Occipital lobe (tissue), 3 donors: ENCODE measurements at places on chromosomes 1 and 21.

DNA sequence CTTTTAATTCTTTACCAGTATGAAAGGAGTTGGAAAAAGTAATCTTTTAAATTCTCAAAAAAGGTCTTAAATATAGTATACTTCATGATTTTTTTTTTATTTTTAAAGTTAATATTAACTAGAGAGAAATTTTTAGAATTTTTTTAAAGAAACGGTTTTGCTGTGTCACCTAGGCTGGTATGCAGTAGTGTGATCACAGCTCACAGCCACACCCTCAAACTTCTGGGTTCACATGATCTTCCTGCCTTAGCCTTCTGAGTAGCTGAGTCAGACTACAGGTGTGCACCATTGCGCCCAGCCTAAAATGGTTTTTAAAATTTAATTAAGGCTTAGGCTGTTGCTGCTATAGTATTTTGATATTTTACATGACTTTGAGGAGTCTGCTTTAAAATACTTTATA, 52.4 kb downstream of the TLCD4 start:
- DNase-seq, result no peak

DNA sequence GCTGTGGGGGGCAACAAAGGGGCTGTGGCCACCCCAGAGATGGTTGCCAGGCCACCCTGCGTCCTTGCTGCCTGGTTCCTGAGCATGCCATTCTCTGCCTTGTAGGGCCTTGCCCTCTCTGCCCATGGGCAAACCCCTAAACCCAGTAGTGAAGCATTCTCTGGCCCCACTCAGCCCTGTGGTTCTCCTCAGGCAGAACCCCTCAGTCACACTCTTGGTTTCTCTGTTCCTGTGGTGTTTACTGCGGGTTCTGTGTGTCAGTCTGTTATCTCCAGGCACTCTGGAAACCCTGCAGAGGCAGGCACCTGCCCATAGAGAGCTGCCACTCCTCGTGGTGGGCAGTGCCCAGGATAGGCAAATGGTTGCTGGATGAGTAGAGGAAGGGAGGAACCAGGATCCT, 41.1 kb upstream of the IL19 start:
- no peak for DNase-seq

- DNase-seq, result no peak
These were observed 4.9 kb downstream of the DNTTIP2 start for GRCh38 chr1:93874025-93874651.

DNA sequence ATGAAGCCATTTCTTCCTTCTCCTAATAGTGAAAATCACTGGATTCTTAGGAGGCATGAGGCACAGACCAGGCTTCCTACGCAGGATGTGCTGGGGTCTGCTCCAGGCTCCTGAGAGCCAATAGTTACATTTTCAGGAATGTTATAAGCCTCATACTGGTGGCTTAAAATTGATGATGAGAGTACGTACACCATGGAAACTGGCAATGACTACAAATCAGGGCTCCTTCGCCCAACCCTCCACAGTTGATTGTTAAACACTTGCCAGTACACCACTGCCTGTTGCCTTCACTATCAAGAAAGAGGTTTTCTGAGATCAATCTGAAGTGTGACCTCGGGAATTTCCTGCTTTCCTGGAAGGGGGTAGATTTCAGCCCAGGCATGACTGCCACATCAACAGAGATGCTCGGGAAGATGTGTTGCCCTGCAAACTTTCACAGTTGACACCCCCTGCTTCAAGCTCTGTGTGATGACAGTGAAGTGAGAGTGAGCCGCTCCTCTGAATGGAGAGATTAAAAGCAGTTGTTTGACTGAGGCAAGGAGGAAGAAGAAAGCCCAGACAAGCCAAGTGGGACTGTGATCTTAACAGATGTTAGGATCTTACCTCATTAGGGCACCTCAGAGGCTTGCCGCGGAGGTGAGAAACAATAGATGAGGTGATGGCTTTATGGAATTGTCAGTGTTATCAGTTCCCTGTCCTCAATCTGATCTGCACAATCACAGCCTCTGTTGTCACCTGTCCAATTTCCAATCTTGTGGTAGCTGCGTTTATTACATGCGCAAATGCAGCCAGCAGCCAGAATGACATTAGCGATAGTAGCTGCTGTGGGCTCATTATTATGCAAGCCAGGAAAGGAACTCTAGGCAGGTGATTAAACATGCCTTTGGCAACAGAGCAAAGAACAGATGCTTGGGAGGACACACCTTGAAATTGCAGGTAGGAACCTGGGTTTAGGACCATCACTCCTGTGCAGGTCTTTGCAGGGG, 277.3 kb downstream of the KAZN start:
- DNase-seq, result no peak

DNA sequence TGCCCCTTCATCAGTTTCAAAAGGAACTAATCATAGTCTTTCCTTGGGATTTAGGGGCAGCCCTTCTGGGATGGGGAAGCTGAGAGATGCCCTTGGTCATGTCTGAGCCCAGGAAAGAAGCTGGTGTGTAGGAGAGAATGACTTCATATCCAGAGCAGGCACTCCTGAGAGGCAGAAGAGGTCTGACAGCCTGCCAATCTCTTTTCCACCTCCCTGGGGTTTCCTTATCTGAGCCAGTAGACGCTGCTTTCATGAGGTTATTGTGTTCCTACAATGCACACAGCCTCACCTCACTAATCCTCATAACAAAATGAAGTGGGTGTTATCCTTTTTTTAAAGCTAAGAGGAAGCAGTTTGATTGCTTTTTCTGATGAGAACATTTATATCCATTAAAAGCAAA, 14.1 kb downstream of the ROR1 start:
- DNase-seq, result no peak
